CD8-positive, alpha-beta T cell (primary cell): ENCODE measurements at places on chromosomes 2 and 18.

- DNase-seq, result no peak
Measured at GRCh38 chr18:24031916-24032315, 17.4 kb downstream of the TTC39C start.

- DNase-seq, result no peak
Measured at GRCh38 chr2:82124629-82125028, 1820.1 kb upstream of the LRRTM1 start.

DNA sequence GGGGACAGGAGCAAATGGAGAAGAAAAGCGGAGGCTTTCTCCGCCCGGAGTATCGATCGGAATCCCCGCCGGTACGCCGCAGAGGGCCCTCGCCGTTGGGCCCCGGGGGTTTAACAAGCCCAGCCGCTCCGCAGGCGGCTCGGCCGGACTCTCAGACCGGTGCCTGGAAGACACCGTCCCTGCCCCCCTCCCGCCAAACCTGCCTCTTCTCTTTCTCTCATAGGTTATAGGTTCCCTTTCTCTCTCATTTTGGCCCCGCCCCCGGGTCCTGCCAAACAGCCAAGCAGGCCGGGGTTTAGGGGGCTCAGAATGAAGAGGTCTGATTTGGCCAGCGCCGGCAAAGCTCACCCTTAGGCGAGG, 4.4 kb downstream of the ONECUT2 start:
- DNase-seq, result no peak

GRCh38 chr2:230713331-230714135, 891 bp downstream of the CAB39 start:
- DNase-seq, result peak; percentile 67

DNA sequence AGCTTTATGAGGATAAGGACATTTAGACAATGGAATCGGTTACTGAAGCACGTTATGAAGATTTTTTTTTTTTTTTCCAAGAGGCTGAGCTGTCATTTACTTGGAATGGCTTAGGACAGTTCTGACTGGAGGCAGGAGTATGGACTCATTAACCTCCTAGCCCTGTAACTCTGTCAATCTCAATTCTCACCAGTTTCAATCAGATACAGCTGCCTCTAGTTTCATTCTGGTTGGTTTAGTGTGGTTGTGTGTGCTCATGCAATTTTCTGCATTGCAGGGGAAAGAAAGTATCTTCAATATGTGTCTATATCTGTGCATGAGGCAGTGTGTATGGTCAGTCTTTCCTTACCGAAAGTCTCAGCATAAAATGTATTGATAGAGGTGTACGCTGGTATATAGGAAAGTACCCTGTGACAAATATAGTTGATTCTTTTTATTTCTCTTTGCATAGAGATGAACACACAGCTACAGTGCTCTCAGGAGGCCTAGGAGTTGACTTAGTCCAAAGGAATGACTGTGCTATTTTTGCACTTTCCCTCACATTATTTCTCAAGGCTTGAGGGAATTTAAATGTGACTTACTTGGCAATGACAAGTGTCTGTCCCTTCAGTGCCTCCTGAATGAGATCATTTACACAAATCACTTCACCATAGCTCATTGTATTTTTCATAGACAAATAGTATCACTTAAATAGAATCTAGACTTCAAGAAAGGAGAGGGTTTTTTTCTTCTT, 50.5 kb upstream of the GRB14 start:
- no peak for DNase-seq

- DNase-seq, result no peak
Measured at GRCh38 chr2:104443145-104443544, 410.8 kb upstream of the POU3F3 start.
